Activated CD8-positive, alpha-beta memory T cell treated with anti-CD3 and anti-CD28 coated beads for 4 hours (primary cell): ENCODE measurements at places on chromosomes 5 and 9.

- no peak for DNase-seq
Measured at GRCh38 chr5:115948091-115948534, 14.2 kb upstream of the LVRN start.

GRCh38 chr9:29556746-29557145 lies 1983.5 kb upstream of the C9orf72 start:
- DNase-seq = no peak

- DNase-seq = no peak
Measured at GRCh38 chr5:59817536-59817935, 76.0 kb downstream of the PDE4D start.

- no peak for DNase-seq
Measured at GRCh38 chr9:95580812-95581761, 64.3 kb upstream of the PTCH1 start.

- DNase-seq = no peak
Measured at GRCh38 chr5:1687301-1687970, 112.2 kb downstream of the MRPL36 start.

- no peak for DNase-seq
Measured at GRCh38 chr9:83572524-83572923, 34.3 kb upstream of the FRMD3 start.

- DNase-seq = no peak
Measured at GRCh38 chr5:149123211-149123610, 18.1 kb upstream of the ABLIM3 start.

GRCh38 chr5:34545626-34546025 lies 110.5 kb upstream of the RAI14 start:
- no peak for DNase-seq

- DNase-seq = no peak
Measured at GRCh38 chr5:90014420-90014819, 395.1 kb downstream of the CETN3 start.

DNA sequence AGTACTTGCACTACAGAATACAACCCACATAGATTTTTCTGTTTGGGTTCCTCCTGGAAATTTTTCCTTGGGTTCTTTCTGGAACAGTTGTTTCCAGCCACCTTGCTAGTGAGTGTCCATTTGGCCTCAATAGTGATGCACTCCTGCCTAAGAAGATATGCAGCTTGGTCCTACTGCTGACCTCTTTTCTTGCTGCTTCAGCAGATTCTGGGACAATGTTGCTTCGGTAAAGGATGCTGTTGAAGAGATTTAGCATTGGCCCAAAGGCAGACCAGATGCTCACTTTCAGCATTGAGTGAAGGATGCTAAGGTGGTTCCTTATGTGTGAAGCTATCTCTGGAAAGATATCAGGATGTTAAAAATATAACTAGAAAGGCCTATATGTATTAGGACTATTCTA lies 86.2 kb upstream of the SMC5 start:
- no peak for DNase-seq

GRCh38 chr5:133401731-133402347 lies 210.5 kb downstream of the FSTL4 start:
- no peak for DNase-seq

DNA sequence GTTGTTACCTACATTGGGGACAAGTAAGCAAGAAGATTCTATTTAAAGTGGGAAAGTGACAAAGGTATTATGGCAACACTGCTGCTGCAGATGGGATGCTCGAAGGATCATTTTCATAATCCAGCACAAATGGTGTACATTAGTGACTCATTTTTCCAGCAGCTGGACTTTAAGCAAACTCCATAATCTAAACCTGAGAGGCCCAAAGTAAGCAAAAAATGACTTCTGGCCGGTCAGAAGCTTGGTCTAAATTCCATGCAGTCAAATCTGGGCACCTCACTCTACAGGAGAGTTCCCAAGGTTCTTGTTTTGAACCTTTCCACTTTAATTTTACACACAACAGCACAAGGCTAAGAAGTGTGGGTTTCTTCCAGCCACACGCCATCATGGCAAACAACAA lies 43.6 kb upstream of the TRAF1 start:
- DNase-seq = no peak

- no peak for DNase-seq
Measured at GRCh38 chr5:32933692-32934091, 222.6 kb downstream of the NPR3 start.

- DNase-seq = no peak
Measured at GRCh38 chr5:59608745-59609144, 284.8 kb downstream of the PDE4D start.

GRCh38 chr9:98738741-98739140 lies 30.0 kb upstream of the GABBR2 start:
- DNase-seq = no peak

DNA sequence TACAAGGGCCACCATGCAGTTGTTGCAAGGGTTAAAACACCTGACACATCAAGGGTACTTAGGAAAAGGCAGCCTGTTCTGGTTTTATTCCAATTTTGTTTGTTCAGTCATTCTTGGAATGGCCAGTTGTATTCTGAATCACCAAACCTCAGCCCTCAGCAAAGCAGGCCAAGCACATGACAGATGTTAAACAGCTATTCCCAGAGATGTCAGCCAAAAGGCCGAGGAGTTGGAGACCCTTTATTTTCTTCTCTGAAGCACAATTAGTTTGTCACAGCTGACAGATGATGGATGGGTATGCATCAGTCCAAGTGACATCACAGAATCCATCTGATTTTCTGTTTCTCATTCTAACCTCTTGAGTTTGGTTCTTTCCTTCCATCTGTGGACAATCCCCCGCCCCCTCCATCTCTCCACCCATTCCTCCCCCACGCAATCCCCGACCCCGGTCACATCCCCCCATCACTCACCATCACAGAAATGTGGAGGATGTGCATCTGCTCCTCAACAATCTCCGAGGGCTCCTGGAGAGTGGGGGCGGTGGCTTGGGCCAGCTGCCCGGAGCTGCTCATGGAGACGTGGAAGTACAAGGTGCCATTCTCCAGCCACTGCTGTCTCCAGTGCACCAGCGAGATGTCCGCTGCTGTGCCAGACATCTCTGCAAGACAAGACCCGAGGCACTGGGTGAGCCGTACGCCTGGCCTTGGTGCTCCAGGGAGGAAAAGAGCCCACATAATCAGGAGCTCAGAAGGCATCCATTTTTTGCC lies 123.8 kb downstream of the ASTN2 start:
- no peak for DNase-seq

- DNase-seq = no peak
Measured at GRCh38 chr5:151008906-151009305, 11.5 kb upstream of the GPX3 start.

DNA sequence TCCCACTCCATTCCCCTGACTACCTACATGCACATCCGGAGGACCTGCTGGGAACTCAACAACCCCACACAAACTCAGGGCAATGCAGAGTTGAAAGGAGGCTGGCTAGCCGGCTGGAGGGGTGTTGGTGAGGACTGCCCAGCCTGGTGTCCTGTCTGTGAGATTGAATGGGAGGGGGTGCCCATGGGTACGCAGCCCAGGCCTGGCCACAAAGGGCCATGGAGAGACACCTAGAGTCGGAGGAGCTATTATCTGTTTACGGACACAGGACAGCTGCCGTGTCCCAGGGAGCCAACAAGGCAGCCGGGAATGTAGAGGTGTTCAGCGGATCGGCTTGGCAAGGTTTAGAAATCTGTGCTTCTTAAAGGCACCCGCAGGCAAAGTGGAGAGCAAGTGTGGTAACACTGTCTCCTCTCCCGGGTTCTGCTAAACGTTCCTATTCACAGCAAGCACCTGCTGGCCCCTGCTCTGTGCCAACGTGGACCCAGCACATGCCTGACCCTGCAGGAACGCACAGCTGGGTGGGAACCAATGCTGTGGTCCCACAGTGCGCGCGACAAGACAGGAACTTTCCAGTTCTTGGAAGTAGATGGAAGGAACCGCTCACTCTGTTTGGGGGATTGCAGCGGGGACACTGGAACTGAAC lies 166.7 kb downstream of the DAB2IP start:
- DNase-seq = no peak

GRCh38 chr9:22204240-22204639 lies 195.1 kb upstream of the CDKN2B start:
- no peak for DNase-seq

GRCh38 chr9:99752417-99753109 lies 69.1 kb upstream of the NR4A3 start:
- no peak for DNase-seq

- DNase-seq = no peak
Measured at GRCh38 chr9:78566521-78566920, 269.6 kb downstream of the PSAT1 start.

- DNase-seq = no peak
Measured at GRCh38 chr5:174876-175465, 16.3 kb upstream of the LRRC14B start.

DNA sequence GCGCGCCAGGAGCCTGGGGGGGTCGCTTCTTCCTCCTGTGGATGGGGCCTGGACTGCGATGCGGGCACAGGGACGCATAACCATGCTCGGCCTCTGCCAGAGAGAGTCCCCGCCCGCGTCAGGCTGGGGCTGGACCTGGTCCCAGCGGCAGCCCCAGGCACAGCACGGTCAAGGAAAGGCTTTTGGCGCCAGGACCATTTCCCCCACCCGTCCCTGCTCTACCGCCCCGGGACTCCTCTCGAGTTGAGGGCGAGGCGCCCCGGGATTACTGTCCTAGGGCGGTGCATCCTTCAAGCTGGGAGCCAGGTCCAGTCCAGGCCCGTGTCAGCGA lies 341 bp downstream of the MXD3 start:
- DNase-seq = no peak

- DNase-seq = no peak
Measured at GRCh38 chr9:77952635-77953328, 78.8 kb downstream of the GNAQ start.

- no peak for DNase-seq
Measured at GRCh38 chr5:128984480-128984879, 19.2 kb downstream of the SLC27A6 start.

GRCh38 chr5:125552486-125552885 lies 806.0 kb upstream of the ZNF608 start:
- no peak for DNase-seq

DNA sequence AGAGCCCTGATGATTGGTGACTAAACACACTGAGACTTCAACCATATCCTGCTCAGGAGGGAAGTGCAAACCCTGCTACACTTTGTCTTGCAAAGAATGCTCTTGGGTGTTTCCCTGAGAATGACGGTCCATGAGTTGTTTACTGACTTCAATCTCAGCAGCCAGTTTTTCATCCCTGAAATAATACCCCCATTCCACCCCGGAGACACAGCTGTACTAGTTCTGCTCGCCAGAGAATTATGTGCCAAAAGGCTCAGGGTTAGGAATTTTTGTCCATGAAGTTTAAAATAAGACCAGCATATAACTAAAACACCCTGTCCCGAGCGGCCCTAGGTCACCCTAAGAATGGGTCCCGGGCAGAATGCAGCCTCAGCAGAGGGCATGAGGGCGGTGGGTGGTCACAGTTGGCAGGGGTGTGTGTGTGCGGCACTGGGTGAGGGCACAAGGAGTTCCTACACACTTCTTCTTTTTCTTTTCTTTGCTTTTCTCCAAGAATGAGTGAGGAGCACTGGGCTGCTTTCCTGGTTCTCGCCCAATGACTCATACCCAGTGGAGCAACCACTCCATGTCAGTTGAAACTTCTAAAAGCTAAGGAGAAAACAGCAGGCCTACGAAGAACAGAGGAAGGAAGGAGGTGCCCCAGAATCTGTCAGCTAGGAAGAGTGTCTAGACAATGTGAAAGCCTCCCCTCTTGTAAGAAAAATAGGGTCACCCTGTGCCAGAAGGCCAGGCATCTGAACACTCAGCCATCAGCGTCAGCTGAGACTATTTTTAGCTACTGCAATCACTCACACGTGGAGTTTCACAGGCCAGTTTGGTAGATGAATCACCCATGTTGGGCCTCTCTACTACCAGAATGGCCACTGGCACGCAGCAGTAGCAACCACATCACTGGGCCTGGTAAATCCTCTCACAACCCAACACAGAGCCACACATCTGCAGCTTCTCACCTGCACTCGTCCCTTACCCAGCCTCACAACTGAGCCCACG lies 105.9 kb downstream of the DPYSL3 start:
- no peak for DNase-seq

- DNase-seq = no peak
Measured at GRCh38 chr5:33410221-33410620, 30.5 kb upstream of the TARS1 start.

DNA sequence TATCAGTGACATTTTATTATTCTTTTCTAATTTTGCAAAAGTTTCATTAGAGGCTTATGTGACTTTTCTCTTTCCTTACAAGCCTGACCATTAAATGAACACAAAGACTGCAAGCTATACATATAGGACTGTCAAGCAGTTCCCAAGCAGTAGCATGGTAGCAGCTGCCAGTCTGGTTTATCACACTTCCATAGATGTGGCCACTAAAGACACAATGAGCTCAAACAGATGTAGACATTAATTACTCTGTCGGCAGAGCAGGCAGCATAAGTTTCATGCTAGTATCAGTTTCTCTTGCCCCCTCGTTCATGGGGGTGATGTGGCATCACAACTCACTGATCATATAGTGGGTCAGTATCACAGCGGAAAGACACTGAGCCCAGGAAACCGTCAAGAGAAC lies 89.5 kb downstream of the CDH10 start:
- no peak for DNase-seq

DNA sequence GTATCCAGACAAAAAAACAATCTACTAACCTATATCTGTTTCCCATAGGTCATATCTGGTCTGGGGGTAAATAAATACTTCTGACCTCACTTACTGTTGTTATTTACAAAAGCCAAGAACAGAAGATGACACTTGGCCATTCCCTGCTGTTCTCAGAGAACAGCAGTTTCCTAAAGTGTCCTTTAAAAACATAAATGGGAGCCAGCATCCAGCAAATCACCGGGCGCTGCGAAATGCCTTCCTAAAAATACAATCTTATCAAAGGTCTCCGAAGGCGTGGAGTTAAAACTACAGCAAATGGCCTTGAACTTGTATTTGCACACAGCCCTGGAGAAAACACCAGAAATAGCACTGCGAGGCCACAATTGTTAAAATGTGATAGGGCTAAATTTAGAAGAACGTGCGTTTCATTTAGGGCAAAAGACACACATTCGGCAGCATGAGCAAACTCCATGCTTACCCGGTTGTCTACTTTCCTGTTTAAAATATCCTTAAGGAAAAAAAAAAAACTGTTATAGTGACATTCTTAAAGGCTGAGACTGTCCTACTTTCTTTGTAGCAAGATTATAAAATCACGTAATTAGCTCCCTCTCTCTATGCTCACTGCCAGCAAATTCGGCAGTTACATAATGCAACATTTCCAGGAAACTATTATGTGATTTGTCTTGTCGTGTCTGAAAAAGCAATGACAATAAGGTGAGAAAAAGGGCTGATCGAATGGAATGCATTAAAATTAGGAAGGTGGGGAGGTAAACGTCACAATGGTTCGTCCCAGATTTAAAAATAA lies 1.5 kb downstream of the NFIL3 start:
- DNase-seq = no peak

- DNase-seq = no peak
Measured at GRCh38 chr5:116605310-116606070, 30.9 kb upstream of the SEMA6A start.

- no peak for DNase-seq
Measured at GRCh38 chr5:181241393-181241975, 2.2 kb downstream of the RACK1 start.

- no peak for DNase-seq
Measured at GRCh38 chr9:101711330-101711941, 27.0 kb downstream of the GRIN3A start.
